ENCODE measurements at places on chromosomes 3 and 15.

DNA sequence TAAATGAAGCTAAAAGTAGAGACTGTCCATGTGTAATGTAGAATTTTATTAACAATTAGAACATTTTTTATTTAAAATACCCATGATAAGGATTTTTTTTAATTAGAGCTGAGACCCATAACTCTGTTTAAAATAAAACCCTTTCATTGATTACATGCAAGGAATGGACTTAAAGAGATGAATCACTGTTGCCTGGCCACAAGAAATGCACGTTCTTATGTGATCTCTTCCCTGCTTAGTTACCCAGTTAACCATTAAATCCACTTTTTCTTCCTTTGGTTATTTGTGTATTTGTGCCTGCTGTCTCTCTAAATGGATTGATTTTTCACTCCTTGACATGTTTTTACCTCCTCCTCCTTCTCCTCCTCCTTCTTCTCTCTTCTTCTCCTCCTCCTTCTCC is 83.3 kb upstream of the SLITRK3 start:
- no peak for DNase-seq

DNA sequence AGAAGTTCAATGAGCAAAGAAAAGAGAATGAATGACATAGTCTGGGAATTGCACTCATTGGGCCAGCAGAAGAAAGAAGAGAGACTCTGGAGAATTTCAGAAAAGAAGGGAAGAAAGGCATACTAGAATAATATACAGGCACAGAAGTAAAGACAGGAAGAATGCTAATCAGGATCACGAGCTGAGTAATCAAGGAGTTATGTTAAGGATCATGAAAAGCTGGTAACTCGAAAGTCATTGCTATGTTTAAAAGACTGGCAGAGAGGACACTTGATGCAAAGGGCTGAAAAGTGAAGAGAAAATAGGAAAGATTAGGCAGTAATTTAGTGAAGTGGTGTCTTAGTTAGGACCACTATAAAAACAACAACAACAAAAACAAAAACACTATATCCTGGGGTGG is 284.1 kb downstream of the ZBBX start:
- DNase-seq: no peak

DNA sequence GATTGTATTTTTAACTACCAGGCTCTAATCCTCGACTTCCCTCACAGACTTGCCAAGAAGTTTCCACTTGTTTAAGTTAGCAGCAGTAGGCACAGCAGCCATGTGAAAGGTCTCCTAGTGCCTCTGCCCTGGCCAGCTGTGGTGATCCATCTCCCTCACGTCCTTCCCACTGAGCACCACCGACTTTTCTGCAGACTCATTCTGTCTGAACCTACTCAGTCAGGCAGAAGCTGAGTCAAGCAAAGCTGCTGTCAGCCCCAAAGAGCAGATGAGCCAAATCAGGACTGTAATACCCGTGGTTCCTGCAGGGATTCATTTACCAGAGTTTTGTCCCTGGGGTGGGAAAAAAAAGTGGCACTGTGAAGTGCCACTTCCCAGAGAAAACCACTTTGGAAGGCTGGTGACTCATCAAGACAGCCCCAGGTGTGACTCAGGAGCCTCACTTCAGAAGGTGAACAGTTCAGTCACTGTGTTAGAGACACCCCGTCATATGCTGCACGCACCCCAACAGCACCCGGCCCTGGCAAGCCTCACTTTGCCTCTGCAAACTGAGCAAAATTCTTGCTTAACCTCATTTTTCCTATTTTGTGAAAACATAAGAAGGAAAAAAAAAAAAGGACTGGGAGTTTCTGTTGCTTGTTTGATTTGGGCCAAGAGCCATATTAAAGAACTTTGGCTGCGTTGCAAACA is 76.0 kb downstream of the WWTR1 start:
- no peak for DNase-seq

GRCh38 chr3:176789947-176790346 is 407.3 kb downstream of the TBL1XR1 start:
- no peak for DNase-seq

DNA sequence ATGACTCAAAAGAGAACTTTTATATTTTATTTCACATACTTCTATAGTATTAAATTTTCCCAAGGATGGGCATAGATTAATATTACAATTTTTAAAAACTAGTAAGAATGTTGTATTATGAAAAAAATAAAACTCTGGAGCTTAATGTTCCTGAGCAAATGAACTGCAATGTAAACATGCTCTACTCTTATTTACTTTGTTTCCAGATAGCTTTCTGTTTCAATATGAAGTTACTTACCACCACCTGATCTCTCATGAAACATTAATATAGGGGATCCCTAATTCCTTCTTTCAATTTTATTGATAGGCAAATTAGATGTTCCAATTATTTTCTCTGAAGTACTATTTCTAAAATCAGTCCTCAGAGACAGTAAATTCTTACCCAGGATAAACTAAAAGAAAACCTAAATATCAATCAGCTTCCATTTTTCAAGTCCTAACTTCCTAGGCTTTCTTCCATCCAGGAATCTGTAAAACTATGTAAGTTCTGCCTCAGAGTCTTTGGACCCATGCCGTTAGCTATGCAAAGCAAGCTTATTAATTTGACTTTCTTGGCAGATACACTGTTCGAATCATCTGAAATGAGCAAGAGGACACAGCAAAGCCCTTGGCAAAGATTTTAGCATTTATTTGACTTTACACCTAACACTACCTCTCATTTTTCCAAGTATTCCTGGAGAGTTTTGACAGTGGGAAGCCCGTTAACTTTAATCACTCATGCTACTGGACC is 93.2 kb downstream of the PLCH1 start:
- no peak for DNase-seq

- DNase-seq: no peak
Observed at GRCh38 chr15:37125143-37125542, 24.8 kb upstream of the MEIS2 start.

DNA sequence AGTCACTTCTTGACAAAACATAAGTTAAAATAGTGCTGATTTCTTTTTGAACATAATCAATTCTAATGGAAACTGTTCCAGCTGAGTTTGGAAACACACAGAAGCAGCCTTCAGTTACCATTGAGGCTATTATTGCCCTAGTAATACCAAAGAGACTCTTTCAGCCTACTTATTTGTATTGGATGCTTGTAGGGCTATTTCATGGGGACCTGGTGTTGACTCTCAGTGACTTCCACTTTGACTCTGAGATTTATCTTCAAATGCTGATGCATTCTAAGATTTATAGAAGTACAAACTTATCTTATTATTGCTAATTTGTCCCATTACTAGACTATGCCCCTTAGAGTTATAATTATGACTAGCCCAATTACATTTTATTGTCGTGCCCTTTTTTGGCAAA is 67.4 kb downstream of the CMSS1 start:
- DNase-seq: no peak

DNA sequence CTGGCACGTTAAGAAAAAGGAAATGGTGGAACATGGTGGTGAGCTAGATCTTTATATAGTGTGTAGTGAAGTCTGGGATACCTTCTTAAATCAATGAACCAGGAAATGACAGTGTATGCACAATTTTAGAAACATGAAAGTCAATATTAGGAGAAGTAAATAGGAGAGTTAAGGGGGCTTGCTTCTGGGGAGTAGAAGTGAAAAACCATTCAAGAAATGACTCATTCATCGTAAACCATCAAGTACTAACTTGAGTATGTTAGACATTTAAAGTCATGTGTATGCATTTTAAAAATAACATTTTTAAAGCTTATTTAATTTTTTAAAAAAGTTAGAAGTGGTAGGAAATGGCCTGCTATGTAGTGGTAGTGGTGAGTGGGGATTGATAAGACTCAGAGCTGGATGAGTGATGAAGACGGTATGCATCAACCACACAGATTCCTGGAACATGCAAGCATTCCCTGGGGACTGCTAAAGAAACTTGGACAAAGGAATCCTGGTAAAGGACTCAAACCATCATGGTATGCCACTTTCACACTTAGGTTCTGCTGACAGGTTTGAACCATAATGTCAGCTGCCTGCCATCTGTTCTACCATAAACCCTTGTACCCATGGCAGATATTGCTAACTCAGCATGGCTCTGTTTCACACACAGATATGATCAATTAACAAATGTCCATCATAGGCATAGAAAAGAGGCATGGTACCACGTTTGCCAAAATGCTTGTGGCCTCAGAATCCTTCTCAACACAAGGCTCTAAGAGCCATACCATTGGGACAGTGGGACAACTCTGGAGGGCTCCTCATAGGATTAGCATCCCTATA is 28.9 kb upstream of the MITF start:
- DNase-seq: no peak

DNA sequence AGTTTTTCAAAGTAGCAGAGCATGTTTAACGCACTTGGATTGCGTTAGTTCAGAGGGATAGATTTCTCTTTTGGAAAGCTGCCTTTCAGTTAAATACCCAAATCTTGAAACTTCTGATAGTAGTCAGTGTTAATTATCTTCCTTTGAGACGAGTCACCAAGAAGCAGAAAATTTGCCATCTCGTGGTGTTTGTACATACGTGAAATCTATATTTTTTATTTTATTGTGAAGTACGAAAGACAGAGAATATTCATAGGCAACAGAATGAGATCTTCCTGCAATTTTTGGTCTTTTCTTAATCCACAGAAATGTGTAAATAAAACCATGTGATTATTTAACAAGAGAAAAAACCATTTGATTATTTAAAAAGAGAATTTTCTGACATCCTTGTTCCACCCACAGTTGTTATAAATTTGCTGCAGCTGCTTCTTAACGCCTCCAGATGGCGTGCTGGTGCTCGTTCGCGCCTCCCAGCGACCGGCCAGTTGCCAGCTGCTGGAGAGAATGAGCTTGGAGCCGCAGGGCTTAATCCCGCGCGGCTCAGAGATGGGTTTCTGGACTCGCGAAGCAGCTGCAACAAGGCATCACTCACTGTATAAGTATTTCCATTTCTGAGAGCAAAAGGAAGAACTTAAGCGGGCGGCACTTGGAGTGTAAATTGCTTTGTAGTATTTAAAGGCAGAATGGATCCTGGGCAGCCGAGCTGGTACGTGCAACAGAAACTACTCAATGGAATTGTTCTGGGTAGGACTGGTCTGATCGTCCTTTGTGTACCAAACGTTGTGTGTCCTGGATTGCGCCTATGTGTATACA is 10.5 kb upstream of the SLITRK3 start:
- DNase-seq: peak; percentile 75

GRCh38 chr15:87083201-87083600 is 1003.5 kb downstream of the AGBL1 start:
- DNase-seq: no peak

- DNase-seq: peak; percentile 47
Observed at GRCh38 chr15:45714590-45715488, 80.0 kb downstream of the SQOR start.

- no peak for DNase-seq
Observed at GRCh38 chr15:100928632-100929280, 9.6 kb downstream of the LRRK1 start.

DNA sequence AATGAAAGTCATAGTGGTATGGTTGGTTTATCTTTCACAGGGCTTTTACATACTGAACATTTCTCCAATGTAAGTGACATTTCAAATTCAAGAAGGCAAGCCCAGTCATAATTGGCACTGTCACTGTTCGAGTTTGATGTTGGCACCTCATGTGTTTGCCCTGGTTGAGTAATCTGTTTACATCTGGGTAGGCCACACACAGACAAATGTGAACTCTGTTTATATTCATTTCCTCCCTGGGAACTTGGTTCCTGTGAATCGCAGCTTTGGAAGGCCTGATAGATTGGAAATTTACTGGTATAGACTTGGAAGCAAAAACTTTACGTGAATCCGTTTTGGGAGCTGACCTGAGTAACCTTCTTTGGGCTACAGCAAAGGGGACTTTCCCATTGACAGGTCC is 395.2 kb upstream of the AZI2 start:
- no peak for DNase-seq

GRCh38 chr3:172617013-172617706 is 93.7 kb downstream of the NCEH1 start:
- DNase-seq: no peak

GRCh38 chr15:39084674-39085530 is 496.0 kb upstream of the THBS1 start:
- no peak for DNase-seq

DNA sequence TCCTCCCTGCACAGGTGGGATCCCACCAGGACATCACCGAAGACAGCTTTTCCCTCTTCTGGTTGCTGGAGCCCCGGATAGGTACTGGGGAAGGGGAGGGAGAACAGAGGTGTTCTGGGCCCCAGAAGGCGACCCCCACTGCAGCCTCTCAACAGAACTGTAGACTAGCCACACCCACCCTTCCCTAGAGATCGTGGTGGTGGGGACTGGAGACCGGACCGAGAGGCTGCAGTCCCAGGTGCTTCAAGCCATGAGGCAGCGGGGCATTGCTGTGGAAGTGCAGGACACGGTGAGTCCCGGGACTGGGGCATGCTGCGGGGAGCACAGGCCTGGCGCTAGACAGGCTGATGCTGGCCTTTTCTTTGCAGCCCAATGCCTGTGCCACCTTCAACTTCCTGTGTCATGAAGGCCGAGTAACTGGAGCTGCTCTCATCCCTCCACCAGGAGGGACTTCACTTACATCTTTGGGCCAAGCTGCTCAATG is 809 bp downstream of the NDUFAF3 start:
- DNase-seq: no peak

GRCh38 chr3:34783876-34784275 is 855.4 kb upstream of the ARPP21 start:
- DNase-seq: no peak

GRCh38 chr3:80338366-80338765 is 570.6 kb upstream of the ROBO1 start:
- no peak for DNase-seq

DNA sequence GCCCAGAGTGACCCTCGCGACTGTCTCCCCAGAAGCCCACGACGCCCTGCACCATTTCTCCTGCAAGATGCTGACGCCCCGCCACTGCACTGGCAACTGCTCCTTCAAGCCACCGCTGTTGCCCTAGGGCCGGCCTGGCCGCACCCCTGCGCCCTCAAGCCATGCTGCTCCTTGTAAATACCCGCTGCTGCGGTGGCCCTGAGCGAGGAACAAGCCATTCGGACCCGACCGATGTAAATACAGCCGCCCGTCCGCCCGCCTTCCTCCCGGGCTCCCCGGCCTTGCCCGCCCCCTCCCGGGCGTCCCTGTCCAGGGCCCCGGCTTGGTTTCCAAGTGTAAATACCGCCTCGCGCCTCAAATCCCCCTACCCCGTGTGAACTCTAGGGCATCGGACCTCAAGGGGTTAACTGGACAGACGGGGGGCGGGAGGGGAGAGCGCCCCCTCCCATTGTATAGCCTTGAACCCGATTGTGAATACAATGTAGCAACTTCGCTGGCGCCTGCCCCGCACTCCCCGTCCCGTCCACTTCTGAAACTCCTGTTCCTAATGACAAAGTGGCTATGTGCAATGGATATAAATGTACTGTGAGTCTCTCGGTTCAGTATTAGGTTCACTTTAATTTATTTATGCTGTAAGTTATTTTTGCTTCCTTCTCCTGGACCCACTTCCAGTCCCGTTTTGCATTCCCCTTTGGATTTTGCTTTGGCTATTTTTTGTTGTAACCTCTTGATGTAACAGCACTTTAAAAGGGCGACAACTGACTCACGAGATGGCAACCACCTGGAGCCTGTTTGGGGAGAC is 5.9 kb downstream of the RNU6-1 start:
- no peak for DNase-seq

Data from NCI-H1436 (cell line).